Lung microvascular endothelial cell (primary cell): ENCODE measurements at places on chromosomes 1 and 21.

- no peak for DNase-seq
Observed at GRCh38 chr1:54459140-54459539, 52.9 kb upstream of the SSBP3 start.

DNA sequence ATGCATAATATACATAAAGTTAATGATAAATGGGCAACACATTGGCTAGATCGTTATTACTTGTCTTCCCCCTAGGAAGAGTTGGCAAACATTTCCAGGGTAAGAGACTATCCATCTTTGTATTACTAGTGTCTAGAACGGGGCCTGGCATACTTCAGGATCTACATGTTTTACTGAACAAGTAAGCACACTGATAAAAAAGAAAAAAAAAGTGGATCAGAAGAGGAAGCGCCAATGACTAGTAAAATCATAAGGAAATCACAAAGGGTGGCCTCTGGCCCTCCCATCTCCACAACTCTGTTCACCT, 482 bp downstream of the TM2D1 start:
- peak; percentile 11 for DNase-seq

- DNase-seq: no peak
Observed at GRCh38 chr1:200991097-200991614, 32.4 kb downstream of the KIF21B start.

GRCh38 chr1:29634746-29635335, 398.5 kb downstream of the PTPRU start:
- no peak for DNase-seq

DNA sequence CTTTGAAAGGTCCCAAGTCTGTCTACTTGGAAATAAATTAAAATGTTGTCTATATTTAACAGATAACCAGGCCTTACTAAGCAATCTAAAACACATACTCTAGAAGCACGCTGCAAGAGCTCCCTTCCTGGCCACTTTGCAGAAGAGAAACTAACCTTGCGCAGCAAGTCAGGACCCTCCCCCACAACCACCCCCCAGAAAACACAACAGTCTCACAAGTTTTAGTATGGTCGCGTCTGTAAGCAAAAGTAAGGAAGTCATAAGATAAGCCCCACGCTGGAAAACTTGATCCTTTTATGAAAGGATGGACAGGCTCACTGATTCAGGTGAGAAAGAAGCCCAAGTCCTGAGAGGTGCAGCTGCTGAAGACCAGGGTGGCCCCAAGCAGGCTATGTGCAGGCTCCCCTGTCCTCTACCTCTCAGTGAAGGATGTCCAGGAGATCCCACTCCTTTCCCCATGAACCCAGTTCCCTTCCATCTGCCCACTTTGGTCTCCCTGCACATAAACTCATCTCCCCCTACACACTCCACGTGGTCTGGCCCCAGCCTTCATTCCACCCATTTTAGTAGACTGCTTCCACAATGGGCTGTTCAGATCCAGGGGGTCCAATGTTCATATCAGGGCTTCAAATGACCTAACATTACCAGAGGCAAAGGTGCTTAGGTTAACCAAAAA, 23.8 kb downstream of the HIVEP3 start:
- no peak for DNase-seq

GRCh38 chr1:1340791-1341548, 8.2 kb downstream of the DVL1 start:
- no peak for DNase-seq

- DNase-seq: peak; percentile 61
Observed at GRCh38 chr1:220681220-220681880, 8.8 kb upstream of the C1orf115 start.

- DNase-seq: peak; percentile 2
Observed at GRCh38 chr1:207654320-207654719, 9.4 kb downstream of the CR1L start.

DNA sequence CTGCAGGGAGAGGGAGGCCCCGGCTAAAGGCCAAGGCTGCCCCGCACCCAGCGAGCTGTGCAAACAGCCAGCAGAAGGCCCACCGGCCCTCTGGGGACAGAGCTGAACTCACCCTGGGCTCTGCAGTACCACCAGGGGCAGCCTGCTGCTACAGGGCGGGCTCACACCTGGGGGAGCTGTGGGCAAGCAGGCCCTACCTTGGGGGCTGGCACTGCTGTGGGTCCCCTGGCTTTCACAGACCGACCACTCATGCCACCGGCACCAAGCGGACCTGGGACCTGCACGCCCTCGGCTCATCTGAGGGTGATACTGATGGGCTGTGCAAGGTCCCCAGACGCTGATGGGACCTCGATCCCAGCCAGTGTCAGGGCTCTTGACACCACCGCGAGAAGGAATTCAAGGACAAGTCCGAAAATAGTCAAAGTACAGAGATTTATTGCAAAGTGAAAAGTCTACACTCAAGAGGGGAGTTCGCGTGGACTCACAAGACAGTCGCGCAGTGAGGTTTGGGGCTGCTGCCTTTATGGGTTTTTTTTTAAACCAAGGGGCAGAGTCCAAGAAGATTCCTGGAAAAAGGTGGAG, 61.0 kb upstream of the ADARB1 start:
- no peak for DNase-seq

GRCh38 chr1:32470431-32470830, 5.6 kb downstream of the ZBTB8B start:
- no peak for DNase-seq

- DNase-seq: no peak
Observed at GRCh38 chr1:167482184-167482583, 36.1 kb downstream of the CD247 start.

DNA sequence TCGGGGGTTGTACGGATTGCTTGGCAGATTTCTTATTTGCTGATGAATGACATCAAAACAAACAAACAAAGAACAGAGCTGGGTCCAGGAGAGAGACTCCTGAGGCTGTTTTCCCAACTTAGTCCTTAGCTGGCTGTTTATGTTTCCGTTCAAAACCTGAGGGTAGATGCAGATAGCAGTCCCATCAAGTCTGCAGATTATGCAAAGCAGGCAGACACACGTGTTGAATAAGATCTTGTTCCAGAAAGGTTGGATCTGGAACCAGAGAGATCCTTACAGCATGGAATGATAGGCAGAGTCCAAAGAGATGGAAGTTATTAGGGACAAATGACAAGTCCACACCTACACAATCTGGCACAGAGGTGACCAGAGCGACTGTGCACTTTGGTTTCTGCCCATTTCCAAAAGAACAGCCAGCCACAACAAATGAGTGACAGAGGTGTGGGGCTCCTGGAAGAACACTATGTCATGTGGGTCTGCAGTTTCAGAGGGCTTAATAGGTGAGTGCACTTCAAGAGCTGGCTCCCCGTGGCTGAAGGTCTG, 65.5 kb downstream of the MAN1C1 start:
- no peak for DNase-seq

DNA sequence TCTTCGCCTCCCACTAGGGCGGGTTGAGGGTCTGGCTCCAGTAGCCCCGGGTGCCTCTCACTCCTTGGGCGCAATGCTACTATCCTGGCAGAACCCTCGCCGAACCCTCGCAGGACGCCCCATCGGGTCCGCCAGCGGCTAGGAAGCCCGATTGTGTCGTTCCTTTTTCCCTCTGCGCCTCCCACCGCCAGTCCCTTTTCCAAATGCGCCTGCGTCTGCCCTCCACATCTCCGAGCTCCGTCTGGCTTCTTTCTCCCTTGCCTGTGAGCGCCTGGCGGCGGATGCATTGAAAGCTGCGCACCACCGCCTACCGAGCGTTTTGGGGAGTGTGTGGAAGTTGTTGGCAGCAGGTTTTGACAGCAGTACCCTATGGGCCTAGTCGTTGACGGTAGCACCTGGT, 1.0 kb upstream of the DIRAS3 start:
- peak; percentile 78 for DNase-seq

DNA sequence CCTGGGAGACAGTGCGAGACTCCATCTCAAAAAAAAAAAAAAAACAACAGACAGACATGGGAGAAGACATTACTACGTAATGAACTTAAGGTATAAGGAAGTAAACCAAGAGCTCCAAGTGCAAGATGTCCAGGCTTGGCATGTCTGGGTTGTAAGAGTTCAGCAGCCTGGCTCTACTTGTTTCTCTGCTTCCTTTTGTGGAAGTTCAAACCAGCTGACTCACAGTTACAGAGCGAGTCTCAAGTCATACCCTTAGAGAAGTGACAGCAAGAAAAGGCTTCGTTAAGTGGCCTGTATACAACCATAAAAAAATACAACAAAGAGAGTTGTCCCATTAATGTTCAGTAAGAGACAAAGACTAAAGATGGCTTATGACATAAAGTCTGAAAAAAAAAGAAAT, 1.3 kb downstream of the RIT1 start:
- DNase-seq: peak; percentile 78

DNA sequence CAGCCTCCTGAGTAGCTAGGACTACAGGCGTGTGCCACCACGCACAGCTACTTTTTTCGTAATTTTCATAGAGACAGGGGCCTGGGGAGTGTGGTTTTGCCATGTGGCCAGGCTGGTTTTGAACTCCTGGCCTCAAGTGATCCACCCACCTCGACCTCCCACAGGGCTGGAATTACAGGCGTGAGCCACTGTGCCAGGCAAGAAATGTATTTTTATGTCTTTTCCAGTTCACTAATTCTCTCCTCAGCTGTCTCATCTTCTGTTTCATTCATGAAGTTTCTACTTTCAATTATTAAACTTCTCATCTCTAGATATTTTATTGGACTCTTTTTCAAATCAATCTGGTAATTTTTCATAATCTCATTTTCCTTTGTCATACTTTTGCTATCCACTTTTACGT, 72.1 kb upstream of the DISP3 start:
- DNase-seq: no peak

- DNase-seq: peak; percentile 89
Observed at GRCh38 chr1:212485913-212486618, 53.3 kb downstream of the NENF start.

DNA sequence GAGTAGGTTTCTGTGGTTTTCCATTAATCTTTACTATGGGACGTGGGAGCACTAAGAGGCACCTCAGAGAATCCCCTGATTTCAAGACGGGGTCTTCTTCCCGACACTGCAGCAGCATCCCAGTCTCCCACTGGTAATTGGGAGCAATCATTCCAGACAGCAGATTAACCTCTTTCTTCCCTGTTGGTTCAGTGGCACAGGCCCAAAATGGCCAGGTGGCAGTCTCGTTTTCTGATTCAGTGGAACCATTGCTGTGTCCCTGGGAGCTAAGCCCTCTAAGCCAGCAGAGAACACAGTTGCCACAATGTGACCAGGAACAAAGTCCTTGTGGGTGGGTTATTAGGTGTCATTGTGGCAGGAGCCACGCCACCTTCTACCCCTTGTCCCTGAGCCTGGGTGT, 342.1 kb downstream of the MATN1 start:
- DNase-seq: no peak

- DNase-seq: no peak
Observed at GRCh38 chr21:29307718-29308455, 9.2 kb downstream of the BACH1 start.

DNA sequence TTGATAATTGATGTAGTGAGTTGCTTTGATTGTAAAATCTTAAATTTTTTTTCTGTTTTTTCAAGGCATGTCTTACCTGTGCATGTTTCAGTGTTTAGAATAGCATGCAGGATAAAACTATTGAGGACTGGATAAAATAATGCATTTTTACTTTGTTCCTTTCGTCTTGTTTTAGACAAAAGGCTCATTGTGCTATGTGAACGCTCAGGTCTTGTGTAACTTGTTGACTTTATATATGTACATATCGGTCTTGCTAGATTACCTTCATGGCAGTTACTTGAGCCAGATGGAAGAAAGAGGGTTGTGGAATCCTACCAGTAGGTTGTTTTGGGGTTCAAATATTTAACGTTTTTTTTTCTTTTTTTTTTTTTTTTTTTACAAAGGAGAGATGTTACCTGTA, 7.0 kb downstream of the NFIA start:
- no peak for DNase-seq

DNA sequence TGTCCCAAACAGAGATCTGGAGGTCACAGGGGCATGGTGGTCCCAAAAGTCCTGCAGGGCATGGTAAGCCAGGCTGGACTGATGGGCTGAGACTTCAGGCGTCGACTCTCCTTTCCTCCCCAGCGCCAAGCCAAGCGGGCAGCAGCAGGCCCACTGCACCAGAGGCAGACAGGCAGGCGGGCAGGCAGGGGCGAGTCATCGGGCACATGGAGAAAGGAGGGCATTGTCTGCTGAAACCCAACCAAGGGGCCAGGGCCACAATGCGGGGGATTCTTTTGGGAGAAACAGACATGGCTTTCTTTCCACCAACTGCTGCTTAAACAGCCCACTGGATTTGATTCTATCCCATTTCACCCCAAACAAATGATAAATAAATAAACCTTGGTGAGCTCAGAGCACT, 46.2 kb downstream of the TRABD2B start:
- DNase-seq: no peak

DNA sequence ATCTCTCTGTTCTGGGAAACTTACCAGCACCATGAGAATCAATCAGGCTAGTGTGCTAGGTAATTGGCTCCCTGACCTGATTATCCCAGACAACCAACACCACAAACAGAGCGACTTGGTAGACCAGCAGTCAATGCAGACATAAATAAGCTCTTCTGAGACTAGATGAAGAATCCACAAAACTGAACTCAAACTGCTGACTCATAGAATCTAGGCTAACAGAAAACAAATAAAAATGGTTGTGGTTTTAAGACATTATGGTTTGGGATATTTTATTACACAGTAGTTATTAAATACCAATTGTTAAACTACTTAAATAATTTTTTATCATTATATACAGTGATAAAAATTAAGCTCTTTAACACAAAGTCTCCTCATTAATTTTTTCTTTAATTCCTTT, 535.7 kb downstream of the COL11A1 start:
- DNase-seq: no peak

GRCh38 chr1:46983830-46984586, 39.5 kb upstream of the CYP4X1 start:
- DNase-seq: no peak

GRCh38 chr1:172394141-172394751, 26.2 kb upstream of the C1orf105 start:
- peak; percentile 69 for DNase-seq

DNA sequence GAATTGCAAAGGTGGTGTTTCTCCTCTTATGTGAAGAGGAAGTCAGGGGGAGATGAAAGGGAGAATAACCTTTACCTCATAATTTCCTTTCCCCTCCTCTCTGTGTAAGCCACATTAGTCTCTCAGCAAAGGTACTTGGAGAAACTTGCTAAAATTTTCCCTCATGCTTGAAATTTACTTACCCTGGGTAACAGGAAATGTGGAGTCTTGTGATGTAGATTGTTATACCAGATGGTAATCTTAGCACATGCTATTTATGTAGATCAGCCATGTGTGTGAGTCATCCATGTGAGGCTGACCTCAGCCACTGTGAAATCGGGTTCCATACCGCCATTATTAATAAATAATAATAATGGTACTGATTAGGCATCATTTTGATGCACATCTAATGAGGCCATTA, 128.4 kb downstream of the TGFB2 start:
- peak; percentile 87 for DNase-seq
